ENCODE measurements at places on chromosomes 12 and 14. TPM values are rescaled to one million over a fixed set of nuclear protein-coding genes. Genes with fewer than 3 reads are reported as not detected.

GRCh38 chr12:12126551-12126950 lies 55.8 kb downstream of the BCL2L14 start:
- no peak for DNase-seq

DNA sequence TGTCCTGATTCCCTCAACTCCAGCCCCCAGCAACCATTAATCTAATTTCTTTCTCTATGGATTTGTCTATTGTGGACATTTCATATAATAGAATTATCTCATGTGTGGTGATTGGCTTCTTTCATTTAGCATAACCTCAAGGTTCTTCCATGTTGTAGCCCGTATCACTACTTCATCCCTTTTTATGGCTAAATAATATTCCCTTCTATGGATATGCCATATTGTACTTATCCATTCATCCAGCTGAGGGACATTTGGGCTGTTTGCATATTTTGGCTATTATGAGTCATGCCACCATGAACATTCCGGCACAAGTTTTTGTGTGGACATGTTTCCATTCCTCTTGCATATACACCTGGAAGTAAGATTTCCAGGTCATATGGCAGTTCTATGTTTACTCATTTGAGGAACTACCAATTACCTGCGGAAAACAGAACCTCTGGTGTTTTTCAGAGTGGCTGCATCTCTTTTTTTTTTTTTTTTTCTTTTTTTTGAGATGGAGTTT lies 108.7 kb upstream of the MAP1LC3B2 start:
- DNase-seq = no peak

DNA sequence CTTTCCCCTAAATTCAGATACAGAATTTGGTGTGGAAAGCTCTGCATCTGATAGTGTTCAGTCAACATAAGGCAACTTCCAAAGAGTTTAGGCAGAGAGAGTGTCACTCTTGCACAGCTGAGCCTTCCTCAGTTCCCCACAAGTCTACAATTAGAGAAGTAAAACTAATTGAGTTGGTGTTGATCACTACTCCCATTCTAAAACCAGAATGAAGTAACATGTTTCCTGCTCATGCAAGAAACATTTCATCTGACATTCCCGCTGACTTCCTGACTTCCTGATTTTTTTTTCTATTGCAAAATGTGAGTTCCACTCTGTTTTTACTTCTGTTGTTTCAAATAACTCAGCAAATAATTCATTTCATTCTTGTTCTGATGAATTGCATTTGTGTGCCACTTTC lies 271.0 kb downstream of the ALG10B start:
- DNase-seq = no peak

- peak; percentile 82 for DNase-seq
Measured at GRCh38 chr14:105468621-105469241, 5.9 kb upstream of the CRIP2 start.

Gene NANOG
- total RNA-seq = not detected
